ENCODE measurements at places on chromosomes 7 and 10. TPM values are rescaled to one million over a fixed set of nuclear protein-coding genes. Genes with fewer than 3 reads are reported as not detected.

DNA sequence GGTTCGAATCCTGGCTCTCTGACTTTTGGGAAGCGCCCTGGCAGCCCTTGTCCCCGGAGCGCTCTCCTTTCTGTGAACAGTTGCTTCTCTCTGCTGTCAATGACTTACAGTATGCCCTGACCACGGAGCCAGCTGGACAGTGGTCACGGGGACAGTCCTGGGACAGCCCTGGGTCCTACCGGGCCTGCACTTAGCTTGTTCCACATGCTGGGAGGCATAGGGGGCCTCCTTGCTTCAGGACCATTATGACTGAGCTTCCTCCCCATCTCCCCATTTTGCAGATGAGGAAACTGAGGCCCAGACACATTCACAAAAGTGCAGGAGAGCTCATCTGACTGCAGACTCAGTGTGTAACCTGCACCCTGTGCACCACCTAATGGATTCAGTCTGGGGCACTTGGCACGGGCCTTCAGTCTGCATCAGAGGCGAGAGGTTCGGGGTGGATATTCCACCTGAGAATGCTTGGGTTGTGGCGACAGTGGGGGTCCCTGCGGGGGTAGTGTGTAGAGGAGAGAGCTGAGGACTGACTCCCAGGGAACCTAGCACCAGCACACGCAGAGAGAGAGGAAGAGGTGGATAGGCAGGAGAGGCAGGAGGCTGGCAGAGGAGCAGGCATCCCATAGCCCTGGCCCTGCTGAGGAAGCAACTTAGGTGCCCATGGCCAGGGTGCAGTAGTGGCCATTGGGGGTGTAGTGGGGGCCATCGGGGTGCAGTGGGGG is 1.6 kb downstream of the DOCK1 start:
- DNase-seq: no peak

DNA sequence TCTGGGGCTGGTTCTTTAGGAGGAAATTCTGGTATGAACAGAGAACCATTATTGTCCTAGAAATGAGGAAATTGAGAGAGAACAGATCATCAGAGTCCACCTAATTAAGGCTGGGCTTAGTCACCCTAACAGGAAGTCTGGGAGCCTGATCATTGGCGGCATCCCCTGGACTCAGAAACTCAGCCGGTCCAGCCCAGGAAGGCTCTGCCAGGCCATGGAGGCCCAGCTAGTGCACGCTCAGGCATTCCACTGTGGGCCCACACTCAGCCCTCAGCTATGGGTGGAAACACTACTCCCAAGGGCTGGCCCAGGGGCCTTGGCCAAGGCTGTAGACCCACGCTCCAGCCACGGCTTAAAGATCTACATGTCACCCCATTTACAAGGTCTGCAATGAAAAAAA is 109.2 kb downstream of the PTPN20 start:
- DNase-seq: no peak

DNA sequence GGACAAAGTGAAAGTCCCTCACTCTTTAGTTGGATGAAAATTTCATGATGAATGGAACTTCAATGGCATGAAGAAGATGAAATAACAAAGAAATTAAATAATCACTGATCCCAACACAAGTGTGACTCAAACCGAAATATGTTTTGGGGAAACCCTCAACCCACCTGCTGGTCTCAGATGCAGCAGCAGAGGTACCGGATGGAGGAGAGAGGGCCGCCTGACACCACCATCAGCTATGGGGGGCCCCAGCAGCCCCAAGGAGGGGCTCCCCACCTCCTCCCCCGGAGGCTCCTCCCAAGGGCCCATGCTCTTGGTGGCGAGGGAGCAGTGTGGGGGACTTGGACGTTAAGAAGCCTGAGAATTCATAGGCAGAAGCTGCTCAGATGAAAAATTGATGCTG is 137.2 kb upstream of the ADARB2 start:
- DNase-seq: no peak

DNA sequence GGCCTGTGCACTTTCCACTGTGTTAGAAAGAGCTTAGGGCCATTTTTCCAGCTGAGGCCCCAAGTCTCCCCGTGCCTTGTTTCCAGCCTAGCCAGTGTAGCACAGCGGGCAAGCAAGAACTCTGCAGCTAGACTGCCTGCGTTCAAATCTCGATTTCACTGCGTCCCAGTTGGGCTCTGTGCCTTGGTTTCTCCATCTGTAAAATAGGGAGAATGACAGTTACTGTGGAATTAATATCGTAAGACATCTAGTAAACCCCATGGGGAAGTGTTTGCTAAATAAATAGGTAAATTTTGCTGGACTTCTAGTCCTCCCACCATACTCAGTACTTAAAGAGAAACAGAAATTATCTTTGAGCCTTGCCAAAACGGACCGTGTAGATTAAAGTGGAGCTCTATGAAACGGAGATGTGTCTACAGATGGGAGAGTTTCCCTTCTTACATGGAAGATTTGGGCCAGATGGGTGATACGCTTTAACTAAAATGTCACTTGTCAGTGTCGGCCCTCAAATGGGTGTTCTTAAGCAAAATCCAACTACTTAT is 3.5 kb upstream of the HKDC1 start:
- DNase-seq: no peak

GRCh38 chr10:31028081-31028480 is 3.6 kb downstream of the ZNF438 start:
- no peak for DNase-seq

The CALY gene
- total RNA-seq: 0.82 TPM

GRCh38 chr7:116802144-116802745 is 60.1 kb upstream of the CAPZA2 start:
- DNase-seq: no peak

- DNase-seq: no peak
These were observed 349.3 kb upstream of the VWC2 start for GRCh38 chr7:49424109-49424508.

- peak; percentile 2 for DNase-seq
These were observed 34.3 kb upstream of the PHF14 start for GRCh38 chr7:10939237-10939910.

The MSS51 gene
- total RNA-seq: 2.1 TPM
